ENCODE measurements at places on chromosomes 11 and 22.

DNA sequence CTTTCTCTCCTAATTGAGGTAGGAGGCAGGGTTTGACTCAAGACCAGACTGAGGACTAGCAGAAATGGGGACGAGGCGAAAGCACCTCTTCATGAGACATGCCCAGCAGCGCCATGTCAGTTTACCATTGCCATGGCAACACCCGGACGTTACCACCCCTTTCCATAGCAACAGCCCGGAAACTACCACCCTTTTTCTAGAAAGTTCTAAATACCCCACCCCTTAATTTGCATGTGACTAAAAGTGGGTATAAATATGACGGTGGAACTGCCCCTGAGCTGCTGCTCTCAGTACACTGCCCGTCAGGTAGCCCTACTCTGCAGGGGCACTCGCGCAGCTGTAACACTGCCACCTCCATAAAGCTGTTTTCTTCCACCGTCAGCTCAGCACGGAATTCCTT, 5.9 kb upstream of the RAC2 start:
- DNase-seq: no peak

DNA sequence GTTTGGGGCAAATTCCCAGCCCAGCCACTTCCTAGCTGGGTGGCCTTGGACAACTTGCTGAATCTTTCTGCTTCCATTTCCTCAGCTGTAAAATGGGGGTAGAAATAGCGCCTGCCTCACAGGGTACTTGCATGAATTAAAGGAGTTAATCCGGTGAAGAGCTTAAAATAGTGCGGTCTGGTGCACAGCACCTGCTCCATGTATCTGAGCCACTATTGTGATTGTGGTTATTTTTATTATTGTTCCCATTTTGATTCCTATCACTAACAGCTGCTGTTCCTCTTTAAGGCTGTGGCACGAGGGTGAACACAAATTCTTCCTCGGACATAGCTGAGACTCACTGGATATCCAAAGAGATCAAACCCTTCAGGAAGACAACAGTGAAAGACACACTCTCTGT, 46.9 kb upstream of the TP53I11 start:
- DNase-seq: no peak

GRCh38 chr11:105906517-105906916, 115.5 kb downstream of the MSANTD4 start:
- no peak for DNase-seq

DNA sequence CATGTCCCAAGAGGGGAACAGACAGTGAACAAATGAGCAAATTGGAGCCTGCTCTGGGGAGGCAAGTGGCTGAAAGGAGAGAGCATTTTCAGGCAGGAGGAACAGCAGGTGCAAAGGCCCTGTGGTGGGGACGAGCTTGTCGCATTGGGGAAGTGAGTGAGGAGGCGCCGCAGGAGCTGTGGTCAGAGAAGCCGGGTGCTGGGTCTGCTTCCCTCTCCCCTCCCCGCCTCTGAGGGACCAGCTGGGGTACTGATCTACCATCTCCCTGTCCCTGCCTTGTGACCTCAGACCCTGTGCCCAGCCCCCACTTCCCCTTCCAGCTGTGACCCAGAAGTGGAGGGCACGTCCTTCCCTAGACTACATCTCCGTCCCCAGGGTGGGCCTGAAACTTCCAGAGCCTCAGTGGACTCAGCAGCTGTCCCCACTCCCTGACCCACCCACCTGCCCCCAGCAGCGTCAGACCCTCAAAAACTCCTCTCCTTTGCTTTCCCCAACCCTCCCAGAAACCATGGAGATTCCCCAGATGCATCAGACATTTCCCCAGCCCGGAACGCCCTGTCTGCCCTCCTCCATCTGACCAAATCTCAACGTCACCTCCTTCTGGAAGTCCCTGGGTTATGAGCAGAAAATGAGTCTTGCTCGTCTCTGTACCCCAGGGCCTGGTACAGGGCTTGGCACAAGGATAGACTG, 19.7 kb upstream of the PDGFB start:
- no peak for DNase-seq

DNA sequence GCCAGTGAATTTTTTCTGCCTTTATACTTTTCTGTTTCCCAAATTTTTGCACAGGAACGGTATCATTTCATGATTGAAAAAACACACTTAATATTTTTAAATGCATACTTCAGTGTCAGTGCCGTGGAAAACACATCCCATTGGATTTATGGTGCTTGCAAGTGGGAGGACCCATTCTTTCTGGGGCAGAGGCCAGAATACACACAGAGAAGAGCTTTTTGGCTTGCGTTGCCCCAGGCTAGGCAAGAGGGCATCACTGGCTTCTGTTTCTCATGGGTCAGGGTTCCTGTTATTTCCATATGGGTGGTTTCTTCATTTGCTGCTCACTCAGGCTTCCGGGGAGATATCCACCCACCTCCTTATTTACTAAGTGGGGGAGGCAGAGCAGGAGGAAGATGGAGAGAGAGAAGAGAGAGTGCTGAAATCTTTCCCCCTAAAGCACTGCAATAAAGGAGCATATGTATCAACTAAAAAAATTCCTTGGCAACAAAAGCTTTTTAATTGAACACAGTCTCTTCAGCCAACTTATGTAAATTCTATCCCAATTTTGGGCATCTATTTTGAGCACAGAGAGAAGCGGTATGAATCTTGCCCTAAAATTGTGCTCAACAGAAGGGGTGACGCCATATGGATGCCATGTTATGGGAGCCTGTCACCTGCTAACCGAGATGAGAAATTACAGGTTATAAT, 66.0 kb upstream of the KIRREL3 start:
- peak; percentile 41 for DNase-seq

DNA sequence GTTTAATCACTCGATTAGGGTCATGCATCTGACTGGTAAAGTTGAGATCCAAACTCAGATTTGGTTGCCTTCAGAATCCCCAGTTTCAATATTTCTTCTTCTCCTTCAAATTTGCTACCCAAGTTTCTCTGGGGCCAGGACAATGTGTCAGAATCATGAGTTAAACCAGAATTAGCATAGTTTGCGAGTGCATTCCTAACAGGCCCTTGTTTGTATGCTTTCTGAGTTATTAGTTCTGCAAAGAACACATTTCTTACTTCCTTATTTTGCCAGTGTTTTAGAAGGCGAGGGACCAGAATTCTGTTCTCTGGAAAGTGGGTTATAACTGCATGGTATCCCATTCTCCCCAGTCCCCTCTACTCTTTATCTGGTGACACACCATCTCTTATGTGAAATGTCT, 112.0 kb downstream of the ARL14EP start:
- DNase-seq: no peak

GRCh38 chr11:34180040-34180813, 74.8 kb downstream of the NAT10 start:
- DNase-seq: no peak

DNA sequence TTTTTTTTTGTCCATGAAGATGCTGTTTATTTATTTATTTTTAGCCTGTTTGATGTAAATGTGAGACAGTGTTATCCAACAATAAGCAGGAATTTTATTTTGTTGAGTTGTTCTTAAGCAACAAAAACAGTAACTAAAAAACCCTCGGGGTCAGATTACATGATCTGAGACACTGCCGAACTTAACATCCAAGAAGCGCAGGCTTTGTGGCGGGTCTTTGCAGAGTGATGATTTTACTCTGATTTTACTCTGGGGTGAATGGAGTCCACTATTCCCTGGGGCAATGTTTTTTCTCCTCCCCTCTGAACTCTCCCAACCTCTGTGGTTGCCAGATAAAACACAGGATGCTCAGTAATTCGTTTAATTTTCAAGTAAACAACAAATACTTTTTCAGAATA, 450.1 kb upstream of the B3GAT1 start:
- DNase-seq: no peak

- no peak for DNase-seq
Measured at GRCh38 chr11:124935548-124936514, at the start of gene HEPACAM. HEPACAM (minus strand) TSS chr11:124936047; CDS start chr11:124936006, 41 bp downstream.

- no peak for DNase-seq
Measured at GRCh38 chr11:93648158-93648557, 13.3 kb upstream of the CEP295 start.

- DNase-seq: peak; percentile 58
Measured at GRCh38 chr11:45048870-45049691, 97.4 kb upstream of the PRDM11 start.

DNA sequence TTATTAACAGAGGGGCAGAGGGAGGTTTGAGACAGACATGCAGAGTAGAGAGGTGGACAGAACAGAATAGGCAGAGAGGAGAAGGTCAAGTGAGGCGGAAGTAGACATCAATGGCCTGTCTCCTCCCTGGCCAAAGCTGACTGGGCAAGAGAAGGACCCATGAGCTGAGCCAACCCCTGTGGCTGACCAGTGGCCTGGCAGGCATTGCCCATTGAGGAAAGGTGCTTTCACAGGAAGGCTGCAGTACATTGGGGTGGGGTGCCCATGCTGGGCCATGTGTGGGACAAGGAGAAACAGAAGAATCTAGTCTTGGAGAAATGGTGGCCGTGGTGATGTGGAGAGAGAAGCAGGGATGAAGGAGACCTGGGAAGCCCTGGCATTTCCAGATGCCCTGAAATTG, 76.0 kb downstream of the MYEOV start:
- DNase-seq: no peak

GRCh38 chr11:63553759-63554158, 9.4 kb downstream of the PLAAT2 start:
- no peak for DNase-seq

- DNase-seq: no peak
Measured at GRCh38 chr22:35609261-35609660, 7.9 kb downstream of the MB start.

DNA sequence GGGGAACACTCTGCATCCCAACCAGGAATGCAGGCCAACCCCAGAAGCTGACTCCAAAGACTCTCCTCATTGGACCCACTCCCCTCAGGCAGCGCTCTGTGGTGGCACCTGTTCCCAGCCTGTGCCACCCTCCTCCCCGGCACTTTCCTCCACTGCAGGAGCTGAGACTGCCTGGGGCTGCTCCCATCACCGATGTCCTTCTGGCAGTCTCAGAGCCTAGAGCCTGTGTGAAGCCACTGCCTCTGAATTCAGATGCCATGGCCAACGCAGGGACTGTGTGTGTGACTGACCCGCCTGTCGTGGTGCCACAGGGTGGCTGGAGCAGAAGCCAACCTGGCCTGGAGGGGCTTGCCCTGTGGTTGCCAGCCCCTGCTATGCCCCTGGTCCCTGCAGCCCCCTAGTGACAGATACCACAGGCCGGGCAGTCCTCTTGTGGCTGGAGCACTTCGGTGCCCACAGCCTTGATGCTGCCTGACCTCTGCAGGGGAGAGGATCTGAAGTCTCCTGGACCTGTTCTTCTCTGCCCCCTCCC, 43.2 kb downstream of the TBX1 start:
- DNase-seq: no peak

DNA sequence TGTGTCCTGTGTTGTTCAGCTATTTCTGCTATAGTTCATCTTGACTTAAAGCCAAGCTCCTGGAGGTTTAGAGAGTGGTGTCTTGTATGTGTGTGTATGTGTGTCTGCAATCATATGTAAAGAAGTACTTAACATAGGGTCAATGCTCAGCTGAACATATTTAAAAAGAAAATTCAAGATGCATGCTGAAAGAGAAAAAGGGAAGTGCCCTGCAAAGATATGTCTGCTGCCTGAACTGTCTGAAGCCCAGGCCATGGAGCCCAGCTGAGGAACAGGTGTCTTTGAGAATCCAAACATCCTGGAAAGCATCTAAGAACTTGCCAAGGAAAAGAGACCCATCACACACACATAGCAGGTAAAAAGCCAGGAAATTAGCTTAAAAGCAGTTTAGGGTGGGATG, 6.6 kb downstream of the TCN1 start:
- no peak for DNase-seq

GRCh38 chr11:121132211-121132976, 31.4 kb downstream of the TECTA start:
- DNase-seq: no peak

DNA sequence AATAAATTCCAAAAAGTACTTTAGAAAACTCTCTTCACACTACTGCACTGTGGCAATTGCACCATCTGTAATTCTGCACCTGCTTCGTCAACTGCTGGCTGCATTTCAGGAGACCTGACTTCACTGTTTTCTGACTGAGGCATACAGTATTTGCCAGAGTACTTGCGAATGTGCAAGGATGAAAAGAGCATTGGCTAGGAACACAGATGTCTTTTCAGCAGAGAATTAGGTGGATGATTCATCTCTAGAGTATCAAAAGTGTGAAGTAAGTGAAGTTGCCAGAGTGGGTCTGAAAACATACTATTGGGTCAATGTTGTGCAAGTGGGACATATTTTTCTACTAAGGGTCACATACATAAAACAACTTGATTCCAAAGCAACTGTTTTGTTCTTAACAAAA, 427.5 kb upstream of the CCDC90B start:
- DNase-seq: no peak

GRCh38 chr11:45848654-45849081, 1.4 kb downstream of the CRY2 start:
- peak; percentile 26 for DNase-seq

GRCh38 chr11:73379189-73379880, 3.1 kb downstream of the RELT start:
- no peak for DNase-seq

DNA sequence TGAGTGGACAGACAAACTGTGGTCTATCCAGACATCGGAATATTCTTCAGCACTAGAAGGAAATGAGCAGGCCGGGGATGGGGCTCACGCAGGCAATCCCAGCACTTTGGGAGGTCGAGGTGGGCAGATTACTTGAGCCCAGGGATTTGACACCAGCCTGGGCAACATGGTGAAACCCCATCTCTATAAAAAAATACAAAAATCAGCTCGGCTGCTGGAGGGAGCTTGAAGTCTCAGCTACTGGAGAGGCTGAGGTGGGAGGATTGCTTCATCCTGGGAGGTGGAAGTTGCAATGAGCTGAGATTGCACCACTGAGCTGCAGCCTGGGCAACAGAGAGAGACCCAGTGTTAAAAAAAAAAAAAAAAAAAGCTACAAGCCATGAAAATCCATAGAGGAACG, 8.0 kb upstream of the CTSD start:
- no peak for DNase-seq

DNA sequence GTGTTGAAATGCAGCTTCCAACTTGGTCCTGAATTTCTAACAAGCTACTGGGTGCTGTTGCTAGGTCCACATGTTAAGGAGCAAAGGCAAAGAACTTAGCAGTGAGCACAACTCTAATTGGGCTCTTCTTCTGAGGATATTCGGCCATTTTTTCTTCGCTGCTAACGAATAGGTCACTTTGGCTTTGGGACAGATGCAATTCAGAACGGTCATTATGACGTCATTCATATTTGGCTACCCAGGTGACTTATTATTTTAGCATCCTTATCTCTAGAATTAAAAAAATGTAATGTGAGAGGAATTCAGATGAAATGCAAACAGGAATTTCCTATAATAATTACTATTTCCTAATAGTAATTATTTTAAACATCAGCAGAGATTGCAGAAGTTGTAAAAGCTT, 13.9 kb downstream of the TMA7B start:
- DNase-seq: no peak

GRCh38 chr22:22877523-22878210, 9.9 kb upstream of the IGLL5 start:
- DNase-seq: peak; percentile 76

DNA sequence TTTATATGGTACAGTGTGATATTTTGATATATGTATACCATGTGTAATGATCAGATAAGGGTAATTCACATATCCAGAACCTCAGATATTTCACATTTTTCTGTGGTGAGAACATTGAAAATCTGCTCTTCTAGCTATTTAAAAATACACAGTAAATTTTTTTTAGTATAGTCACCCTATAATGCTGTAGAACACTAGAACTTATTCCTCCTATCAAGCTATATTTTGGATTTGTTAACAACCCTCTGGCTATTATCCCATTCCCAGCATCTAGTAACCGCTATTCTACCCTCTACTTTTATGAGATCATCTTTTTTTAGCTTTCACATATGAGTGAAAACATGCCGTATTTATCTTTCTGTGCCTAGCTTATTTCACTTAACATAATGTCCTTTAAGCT, 65.5 kb upstream of the SYT9 start:
- no peak for DNase-seq

- DNase-seq: peak; percentile 68
Measured at GRCh38 chr11:38460896-38461295, 1862.9 kb upstream of the RAG2 start.
